ENCODE measurements at places on chromosomes 11 and 22.

DNA sequence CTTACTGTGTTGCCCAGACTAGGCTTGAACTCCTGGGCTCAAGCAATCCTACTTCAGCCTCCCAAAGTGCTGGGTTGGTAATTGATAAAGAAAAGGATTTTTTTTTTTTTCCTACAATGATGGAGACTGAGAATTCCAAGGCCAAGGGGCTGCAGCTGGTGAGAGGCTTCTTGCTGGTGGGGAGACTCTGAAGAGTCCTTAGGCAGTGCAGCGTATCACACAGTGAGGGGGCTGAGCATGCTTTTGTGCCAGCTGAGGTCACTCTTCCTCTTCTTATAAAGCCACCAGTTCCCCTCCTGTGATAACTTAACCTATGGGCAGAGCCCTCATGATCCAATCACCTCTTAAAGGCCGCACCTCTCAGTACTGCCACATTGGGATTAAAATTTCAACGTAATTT, 28.2 kb upstream of the CCDC81 start:
- DNase-seq: no peak

- no peak for DNase-seq
Measured at GRCh38 chr11:92678008-92678611, 291.3 kb upstream of the MTNR1B start.

GRCh38 chr22:27686534-27686933, 115.0 kb downstream of the MN1 start:
- no peak for DNase-seq

GRCh38 chr11:71433648-71434450, 14.3 kb downstream of the DHCR7 start:
- no peak for DNase-seq

GRCh38 chr11:6876325-6876724, at the start of gene OR10A4:
Gene OR10A4 (plus strand): TSS chr11:6876625. CDS start chr11:6876648, 23 bp downstream.
- no peak for DNase-seq

DNA sequence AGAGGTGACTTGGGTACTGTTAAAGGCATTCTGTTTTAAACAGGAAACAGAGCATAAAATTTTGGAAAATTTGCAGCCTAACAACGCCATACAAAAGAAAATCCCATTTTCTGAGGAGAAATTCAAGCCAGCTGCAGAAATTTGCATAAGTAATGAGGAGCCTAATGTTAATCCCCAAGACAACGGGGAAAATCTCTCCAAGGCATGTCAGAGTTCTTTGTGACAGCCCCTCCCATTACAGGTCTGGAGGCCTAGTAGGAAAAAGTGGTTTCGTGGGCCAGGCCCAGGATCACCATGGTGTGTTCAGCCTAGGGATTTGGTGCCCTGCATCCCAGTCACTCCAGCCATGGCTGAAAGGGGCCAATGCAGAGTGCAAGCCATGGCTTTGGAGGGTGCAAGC, 1333.1 kb upstream of the TENM4 start:
- DNase-seq: no peak

- DNase-seq: no peak
Measured at GRCh38 chr11:120807414-120808150, 216.3 kb upstream of the TBCEL start.

GRCh38 chr11:102467080-102467708, 14.6 kb upstream of the TMEM123 start:
- no peak for DNase-seq

- no peak for DNase-seq
Measured at GRCh38 chr11:16000065-16000464, 356.3 kb downstream of the SOX6 start.

GRCh38 chr11:10543782-10544181, 2.8 kb upstream of the RNF141 start:
- DNase-seq: no peak

DNA sequence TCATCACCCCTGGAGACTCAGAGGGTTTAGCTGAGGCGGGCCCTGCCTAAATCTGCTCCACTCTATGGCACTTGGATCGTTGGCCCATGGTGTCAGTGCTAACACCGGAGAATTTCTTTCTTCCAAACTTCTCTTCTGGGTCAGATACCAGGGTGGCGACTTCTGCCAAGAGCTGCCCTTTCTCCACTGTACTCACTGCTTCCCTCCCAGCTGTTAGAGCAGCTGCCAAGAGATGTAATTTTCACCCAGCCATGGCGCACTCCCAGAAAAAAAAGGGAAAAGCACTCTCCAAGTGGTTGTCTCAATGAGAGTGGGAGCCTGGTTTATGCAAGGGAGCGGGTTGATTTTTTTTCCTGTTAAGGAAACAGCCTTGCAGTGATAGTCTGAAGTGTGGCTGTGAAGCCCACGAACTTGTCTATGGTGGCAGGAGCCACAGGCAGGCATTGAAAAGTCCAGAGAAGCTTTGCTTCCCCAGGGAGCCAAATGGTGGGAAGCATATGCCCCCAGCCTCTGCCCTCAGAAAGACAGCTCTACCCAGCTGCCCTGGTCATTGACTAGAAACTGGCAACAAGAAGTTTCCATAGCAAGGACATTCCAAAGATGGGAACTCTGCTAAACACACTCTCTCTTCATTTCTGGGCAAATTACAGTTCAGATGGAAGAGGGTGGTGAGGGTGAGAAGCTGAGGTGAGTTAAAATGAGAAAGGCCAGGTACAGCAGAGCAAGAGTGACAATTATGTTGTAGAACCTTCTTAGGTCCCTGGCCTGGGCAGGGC, 10.7 kb downstream of the PCSK7 start:
- DNase-seq: no peak

- DNase-seq: no peak
Measured at GRCh38 chr11:69665669-69666068, 9.5 kb downstream of the LTO1 start.

DNA sequence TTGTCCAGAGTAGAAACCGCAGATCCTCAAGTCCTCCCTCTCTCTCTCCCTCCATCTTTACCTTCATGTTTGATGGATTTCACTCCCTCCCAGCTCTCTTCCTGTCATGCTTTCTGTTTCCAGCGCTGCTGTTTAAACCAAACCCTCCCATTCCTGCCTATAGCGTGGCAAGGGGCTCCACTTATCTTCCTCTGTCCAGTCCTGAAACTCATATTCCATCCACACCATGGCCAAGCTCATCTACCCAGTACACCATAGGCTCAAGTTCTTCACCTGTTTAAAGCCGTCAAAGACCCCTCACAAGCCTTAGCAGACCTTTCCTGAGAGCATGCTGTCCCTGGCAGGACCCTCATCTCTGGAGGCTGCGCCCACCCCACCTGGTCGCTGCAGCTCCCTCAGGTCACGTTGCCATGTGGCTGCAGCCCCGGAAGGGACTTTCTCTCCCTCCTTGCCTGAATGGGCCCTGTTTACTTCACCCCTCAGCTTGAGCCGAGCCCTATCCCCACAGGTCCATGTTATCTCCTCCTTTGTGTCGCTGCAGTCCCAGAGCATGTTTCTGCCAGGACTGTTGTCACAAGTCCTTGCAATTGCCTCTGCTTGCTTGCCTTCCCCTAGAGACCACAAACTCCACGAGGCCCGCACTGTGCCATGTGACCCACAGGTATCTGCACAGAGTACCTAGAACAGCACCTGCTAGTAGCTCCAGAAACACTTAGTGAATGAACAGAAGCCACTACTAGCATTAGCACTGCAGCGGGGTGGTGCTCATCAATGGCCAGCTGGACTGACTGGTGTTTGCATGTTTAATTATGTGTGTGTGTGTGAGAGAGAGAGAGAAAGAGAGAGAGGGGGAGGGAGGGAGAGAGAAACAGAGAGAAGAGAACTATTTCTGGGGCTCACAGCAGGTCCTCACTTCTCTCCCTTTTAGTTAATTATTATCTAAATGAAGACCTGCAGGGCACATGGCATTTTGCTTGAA, 149.4 kb upstream of the SNX19 start:
- DNase-seq: no peak

DNA sequence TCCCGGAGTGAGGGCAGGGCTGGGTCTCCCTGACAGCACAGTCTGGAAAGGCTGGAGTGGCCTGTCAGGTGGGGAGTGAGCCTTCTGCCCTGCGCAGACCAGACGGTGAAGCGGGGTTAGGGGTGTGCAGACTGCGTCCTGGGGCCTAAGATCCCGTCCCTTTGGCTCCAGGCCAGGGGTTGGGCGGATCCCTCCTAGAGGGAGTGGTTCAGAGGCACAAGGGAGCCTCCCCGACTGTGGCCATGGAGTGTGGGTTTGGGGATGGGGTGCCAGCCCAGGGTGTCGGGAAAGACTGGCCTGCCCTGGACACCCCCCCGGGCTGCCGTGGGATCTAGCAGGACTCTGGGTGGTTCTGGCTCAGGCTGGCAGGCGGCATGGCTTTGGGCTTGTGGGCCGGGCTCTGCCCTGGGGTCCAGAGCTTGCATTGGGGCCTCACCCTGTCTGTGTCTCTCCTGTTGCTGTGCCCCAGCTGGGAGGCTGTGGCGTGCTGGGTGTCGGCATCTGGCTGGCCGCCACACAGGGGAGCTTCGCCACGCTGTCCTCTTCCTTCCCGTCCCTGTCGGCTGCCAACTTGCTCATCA, 19.5 kb downstream of the TSPAN4 start:
- no peak for DNase-seq

DNA sequence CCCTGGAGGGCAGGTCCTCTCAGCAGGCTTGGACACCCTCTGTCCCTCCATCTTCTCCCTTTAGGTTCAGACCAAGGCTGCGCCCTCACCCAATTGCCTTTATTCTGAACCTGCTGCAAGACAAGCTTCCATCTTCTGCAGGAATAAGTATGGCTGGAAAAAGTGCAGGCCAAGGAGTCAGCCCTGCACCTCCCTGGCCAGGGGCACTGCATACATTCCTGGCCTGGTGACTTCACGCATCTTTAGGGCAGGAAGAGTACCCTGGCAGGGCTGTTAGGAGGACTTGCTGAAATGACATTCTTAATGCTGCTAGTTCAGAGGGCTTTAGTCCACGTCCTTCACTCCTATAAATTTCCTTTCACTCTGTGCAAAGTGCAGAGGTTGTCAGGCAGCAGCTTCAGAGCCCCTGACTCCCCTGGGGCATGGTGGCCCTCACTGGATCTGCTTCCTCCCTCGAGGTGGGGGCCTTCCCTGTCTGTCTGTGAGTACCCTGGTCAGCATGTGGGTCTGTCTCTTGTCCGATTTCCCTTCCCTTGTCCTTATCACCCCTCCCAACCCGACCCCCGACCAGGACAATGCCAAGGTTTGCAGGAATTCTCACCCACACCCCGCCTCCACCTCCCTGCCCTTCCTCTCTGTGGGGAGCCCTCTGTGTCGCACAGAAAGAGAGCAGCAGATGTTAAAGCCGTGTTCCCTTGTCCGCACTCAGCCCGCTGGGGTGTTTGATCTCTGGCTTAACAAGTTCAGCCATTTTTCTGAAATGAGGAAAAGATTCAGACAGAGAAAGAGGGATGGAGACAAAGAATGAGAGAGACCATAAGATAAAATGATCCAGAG, 124.5 kb upstream of the SYT13 start:
- no peak for DNase-seq

DNA sequence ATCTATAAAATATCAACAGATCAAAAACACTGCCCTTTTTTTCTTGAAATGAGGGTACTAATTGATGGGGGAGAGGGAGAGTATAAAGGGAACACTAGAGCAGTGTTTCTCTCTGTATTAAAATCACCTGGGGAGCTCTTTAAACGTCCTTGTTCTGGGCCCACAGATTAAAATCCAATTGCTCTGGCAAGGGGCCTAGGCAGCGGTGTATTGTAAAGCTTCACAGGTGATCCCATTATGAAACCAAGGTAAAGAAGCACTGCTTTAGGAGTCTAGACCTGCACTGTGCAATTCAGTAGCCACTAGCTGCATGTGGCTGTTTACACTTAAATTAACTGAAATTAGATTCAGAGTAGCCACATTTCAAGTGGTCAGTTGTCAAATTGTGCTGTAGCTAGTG, 3.0 kb downstream of the AQP11 start:
- no peak for DNase-seq

- no peak for DNase-seq
Measured at GRCh38 chr11:46625406-46625805, 8.1 kb downstream of the ATG13 start.

DNA sequence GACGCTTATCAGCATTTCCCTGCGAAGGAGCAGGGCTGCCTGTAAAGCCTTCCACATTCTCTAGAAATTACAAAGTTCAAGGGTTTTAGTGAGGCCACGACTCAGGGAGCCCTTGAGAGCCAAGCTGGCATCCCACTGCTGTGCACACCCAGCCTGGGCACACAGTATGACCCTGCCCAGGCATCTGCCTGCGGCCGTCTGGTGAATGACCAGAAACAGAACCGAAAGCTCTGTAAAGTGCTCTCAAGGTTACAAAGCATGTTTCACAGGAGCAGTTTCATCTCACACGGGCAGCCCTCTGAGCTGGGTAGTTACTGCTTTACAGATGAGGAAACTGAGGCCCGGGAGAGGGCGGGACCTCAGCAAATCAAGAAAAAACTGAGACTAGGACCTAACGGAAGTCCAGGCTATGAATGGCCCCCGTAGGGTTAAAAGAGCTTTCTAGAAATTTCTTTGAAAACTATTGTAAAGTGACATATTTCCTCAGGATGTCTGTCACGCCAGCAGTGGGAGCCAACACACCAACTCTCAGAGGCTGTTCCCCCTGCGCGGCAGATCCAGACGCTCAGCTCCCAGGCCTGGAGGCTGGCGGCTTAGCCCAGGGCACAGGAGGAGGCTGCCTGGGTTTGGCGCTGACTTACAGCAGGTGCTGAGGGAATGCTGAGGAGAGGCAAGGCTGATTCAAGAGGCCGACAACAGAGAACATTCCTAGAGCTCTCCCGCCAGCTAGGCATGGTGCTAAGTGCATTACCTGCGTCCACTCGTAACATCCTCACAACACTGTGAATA, 7.7 kb upstream of the TCF20 start:
- no peak for DNase-seq

GRCh38 chr11:13669544-13670488, 1.3 kb downstream of the FAR1 start:
- DNase-seq: no peak

- no peak for DNase-seq
Measured at GRCh38 chr22:17109976-17110375, 11.2 kb downstream of the TMEM121B start.

GRCh38 chr11:12172493-12173013, 62.2 kb downstream of the MICAL2 start:
- no peak for DNase-seq

DNA sequence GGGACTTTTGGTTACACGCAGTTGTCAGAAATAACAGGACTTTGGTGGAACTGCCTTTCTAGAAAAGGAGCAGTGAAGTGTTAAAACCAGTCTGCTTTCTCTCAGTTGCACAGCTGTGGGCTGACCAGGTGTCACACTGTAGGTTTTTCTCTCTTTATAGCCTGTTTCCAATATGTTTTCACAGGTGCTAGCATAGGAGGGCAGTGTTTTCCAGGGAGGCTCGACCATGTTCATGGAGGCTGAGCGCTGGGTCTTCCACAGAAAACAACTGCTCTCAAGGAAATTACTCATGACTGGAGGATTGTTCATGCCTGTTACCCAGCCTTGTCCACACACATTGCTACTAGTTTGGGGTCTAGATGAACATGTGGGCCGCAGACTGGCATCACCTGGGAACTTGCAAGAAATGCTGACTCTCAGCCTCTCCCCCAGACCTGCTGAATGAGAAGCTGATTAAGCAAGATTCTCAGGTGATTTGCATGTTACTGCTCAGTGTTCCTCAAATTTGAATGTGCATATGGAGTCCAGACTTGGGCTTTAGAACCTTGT, 157.7 kb downstream of the MAML2 start:
- no peak for DNase-seq

- no peak for DNase-seq
Measured at GRCh38 chr22:27203276-27203660, 545.9 kb downstream of the MIAT start.
